Fibroblast of skin of right biceps (primary cell): ENCODE measurements at places on chromosomes 11 and 22.

GRCh38 chr11:86183694-86184093, 60.9 kb upstream of the EED start:
- peak; percentile 41 for DNase-seq

DNA sequence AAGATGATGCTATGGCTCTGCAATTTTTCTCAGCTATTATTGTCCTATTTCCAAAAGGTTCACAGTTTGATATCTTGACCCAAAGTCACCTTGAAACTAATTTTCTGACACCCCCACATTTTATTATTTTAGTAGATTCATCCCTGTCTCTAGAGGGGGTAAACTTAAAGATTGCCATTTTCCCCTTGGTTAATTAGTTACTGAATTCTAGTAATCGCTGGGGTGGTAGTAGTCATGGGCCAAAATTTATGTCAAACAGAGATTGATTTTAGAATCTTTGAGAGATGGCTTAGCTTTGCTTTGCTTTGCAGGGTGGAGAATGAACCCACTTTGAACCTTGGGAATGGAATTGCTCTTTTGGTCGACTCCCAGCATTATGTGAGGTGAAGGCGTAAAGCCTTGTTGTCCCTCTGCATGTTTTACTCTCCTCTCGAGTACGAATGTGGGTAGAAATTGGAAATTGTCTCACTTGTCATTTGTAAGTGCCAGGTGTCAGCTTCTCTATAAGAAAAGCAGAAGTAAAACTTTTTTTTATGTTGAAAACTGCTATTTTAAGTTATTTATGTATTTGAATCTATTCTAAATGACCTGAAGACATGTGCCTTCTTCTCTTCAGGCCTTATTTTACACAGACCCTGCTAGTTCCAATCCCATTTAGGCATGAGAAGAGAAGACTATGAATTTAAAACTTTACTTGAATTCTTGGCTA, 42.4 kb upstream of the RCE1 start:
- DNase-seq: no peak

- DNase-seq: no peak
Observed at GRCh38 chr11:6232899-6233298, 1.5 kb downstream of the FHIP1B start.

DNA sequence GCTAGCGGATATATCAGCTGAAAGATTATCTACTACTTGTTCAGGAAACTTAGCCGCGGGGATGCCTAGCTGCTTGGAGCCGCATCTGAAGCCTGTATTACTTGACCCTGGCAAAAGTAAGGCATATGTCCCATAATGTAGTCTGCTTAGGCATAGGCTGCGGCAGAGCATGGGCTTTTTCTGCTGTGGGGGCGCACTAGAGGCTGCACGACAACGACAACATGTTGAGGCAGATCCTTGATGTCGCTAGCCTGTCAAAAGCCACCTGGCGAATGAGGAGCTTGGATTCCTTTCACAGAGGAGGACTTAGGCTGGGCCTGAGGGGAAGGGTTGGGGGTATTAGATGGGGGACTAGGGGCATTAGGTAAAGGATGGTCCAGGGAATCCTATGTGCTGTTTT, 1.1 kb upstream of the OR52N2 start:
- DNase-seq: no peak

- DNase-seq: peak; percentile 80
Observed at GRCh38 chr22:28674121-28674563, 5.5 kb downstream of the TTC28 start.

DNA sequence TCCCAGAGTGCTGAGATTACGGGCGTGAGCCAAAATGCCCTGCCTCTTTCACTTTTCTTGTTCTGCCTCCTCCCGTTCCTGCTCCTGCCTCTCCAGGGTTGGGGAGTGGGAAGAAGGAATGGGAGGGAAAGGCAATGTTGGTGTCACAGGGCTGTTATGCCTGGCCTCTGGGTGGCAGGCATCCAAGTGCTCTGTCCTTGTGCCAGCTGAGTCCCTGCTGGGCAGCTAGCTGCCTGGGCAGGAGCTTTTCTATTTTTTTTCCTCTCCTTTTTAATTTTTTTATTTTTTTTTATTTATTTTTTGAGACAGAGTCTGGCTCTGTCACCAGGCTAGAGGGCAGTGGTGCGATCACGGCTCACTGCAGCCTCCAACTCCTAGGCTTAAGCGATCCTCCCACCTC, 4.1 kb upstream of the SAC3D1 start:
- no peak for DNase-seq

- peak; percentile 56 for DNase-seq
Observed at GRCh38 chr11:91209751-91210150, 986.9 kb upstream of the CHORDC1 start.

DNA sequence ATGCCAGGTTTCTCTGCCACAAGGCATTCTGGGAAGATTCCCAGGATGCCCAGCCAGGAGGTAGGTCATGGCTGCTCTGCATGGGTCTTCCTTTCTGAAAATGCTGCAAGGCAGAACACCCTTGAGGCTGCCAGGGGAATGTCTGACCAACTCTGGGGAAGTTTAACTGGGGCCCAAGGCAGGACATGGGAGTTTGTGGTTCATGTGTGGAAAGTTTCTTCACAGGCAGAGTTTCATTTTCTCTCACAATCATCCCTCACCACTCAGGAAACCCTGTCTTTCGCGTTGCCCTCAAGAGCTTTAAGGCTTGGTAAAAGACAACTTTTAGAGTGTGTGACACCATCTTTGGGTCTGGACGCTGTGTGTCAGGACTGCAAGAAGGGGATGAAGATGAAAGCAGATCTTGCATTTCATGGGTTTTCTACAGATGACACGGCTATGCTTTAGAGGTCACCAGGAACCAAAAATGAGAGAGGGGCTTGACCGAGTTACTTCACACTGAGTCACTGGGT, 133.5 kb downstream of the CD44 start:
- no peak for DNase-seq

DNA sequence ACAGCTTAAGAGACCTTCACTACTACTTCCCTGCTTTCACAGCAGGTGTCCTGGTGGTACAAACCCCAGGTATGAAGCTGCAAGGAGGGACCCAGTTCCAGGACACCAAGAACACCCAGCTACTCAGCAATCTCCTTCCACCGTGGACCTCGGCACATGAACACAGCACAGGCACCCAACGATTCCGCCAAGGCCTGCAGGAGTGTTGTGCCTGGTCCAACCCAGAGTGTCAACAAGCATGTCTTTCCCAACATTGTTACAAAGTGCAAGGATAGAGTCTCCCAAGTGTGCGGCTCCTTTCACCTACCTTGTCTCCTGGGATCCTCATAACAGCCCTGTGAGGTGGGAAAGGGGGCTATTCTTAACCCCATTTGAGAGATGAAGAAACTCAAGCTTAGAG, 11.8 kb downstream of the PATZ1 start:
- DNase-seq: no peak

DNA sequence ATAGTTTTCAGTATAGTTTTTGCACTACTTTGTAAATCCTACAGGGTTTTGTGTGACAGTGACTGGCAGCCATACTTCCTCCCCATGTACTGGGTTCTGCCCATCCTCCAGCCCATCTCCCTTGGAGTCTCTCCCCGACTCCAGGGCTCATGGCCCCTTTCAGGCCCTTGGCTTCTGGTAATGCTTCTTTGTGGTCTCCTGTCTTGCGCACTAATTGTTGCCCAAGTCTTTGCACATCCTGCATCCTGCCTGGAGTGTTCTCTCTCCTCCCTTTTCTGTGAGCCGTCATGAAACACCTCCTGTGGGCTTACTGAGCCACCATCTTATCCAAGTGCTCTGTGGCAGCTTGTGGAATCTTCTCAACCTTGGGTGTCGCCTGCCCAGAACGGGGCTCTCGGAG, 11.4 kb upstream of the KCNQ1OT1 start:
- no peak for DNase-seq

GRCh38 chr11:71580057-71581003, 2.3 kb downstream of the KRTAP5-11 start:
- peak; percentile 76 for DNase-seq

- DNase-seq: no peak
Observed at GRCh38 chr22:47465222-47465621, 702.8 kb downstream of the TBC1D22A start.

DNA sequence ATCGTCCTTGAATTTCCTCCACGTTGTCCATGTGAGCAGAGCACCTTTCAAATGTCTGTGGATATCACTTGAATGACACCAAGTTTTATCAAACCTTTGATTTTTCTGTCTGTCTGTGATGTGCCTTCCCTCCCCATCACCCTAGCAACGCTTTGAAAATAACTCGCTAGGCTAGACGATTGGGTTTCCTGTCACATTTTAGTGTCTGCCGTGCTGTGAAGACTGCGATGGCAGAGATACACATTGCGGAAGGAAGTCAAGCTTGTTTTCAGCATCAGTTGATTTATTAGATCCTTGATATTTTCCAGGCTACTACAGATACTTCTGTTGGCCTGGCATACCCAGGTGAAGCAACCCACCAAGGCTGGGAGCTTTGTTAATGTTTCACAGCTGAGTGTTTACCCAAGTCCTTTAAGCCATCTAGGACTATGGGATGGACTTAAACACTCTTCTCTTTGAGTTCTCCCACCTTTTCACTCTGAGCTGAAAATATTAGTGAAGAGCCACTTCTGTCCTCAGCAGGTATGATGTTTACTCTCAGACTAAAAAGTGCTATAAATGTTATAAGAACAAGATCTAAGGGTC, 93.6 kb upstream of the CD44 start:
- DNase-seq: no peak

DNA sequence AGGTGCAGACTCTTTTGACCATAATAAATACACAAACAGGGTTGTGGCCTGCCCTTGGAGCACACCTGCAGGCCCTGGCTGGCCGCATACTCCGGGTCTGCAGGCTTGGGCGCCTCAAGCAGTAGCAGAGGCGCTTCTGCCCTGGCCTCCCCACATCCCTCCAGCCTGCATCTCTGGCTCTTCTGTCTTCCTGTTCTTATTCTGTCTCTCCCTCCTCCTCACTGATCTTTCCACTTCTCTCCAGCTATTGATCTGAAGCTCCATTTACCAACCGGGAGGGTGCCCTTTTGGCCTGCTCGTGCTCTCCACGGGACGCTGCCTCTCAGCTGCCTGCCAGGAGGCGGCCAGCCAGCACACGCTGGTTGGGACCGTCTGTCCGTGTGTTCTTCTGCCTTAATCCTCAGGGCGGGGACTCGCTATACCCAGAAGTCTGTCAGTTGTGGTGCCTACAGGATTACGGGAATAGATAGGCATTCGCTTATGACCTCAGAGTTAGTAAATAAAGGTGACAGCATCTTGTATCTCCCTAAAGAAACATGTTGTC, 5.2 kb downstream of the UPB1 start:
- no peak for DNase-seq

- DNase-seq: no peak
Observed at GRCh38 chr22:30940685-30941362, 27.8 kb downstream of the MORC2 start.

DNA sequence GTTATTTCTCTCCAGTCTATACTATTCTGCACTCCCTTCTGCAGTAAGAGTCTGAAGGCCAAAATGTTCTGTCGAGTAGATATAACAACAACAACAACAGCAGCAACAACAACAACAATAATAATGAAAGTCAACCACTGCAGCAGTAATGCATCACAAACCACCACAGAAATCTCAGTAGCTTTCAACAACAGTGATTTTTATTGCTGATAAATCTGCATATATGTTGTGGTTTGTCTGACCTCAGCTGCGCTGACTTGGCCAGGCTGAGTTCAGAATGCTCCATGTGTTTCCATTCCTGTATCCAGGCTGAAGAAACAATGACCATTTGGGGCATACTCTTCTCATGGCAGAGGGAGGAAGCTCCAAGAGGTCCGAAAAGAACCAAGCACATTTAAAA, 32.3 kb upstream of the CYP2R1 start:
- no peak for DNase-seq

- peak; percentile 43 for DNase-seq
Observed at GRCh38 chr22:26800858-26801257, 143.5 kb downstream of the MIAT start.

DNA sequence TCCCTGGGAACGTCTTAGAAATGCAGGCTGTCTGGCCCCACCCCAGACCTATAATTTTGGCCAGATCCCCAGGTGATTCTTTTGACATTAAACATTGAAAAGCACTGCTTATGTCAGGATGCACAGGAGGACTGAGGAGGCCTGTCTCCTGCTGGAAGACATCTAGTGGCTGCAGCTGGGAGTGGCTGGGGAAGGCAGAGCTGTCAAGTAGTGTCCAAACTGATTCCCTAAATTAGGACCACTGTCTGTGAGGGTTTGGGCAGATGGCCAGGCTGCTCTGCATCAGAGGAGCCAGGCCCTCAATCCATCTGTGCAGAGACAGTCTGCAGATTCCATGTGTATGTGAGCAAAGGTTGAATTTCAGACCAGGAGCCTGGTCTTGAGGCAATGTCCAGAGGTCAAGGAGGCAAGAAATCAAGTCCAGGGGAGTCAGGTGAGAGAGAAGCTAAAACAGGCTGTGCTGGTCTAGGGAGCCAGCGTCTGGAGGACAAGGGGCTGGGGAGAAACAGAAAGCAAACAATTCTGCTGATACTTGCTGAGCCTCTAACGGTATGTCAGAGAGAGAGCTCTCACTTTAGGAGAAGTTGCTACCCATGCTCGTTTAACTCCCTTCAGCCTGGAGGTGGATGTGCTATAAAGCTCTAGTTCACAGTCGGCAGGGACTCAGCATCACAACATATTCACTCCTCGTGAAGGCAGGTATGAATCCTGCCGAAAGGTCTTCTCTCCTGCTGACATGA, 15.3 kb upstream of the SYTL2 start:
- DNase-seq: peak; percentile 61

GRCh38 chr11:93268287-93269040, 62.1 kb upstream of the DEUP1 start:
- DNase-seq: no peak

GRCh38 chr11:93025558-93026255, 56.3 kb downstream of the MTNR1B start:
- DNase-seq: no peak

DNA sequence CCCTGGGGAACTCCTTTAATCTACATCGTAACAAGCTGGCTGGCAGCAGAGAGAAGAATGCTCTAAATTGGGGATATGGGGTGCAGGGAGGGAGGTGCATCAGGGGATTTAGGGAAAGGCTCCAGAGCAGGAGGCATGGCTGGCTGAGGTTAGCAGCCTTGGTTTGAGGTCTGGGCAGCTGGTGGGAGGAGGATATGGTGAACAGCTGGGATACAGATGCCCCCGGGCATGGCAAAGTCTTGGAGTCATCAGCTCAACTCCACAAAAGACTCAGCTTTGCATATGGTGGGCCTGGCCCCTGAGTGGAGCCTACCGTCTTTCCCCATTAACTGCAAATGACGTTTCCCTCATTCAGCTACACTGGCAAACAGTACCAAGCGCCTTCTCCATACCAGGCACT, 5.4 kb downstream of the FAM83F start:
- no peak for DNase-seq

GRCh38 chr11:32478277-32478731, 43.0 kb upstream of the WT1 start:
- no peak for DNase-seq

- no peak for DNase-seq
Observed at GRCh38 chr11:45167283-45167682, 20.8 kb downstream of the PRDM11 start.

DNA sequence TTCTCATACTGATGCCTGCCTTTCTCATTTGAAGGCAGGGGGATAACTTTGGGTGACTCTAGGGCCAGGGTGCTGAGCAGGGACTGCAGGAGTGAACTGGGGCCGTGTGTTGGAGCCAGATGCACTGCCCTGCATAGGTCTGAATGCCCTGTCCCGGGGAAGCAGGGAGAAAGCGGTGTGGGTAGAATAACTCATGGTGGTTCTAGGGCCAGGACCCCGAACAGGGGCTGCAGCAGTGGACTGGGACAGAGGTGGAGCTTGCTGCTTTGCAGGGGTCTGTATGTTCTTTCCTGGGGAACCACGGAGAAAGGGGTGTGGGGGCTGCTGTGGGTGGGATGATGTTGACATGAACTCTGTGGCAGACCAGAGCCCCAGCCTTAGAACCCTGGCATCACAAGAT, 52.9 kb downstream of the GAB4 start:
- no peak for DNase-seq
